ENCODE measurements at places on chromosomes 3 and 15.

GRCh38 chr15:38823263-38823662 lies 258.6 kb upstream of the RASGRP1 start:
- no peak for DNase-seq

GRCh38 chr15:58407236-58407775 lies 24.5 kb upstream of the LIPC start:
- DNase-seq: no peak

DNA sequence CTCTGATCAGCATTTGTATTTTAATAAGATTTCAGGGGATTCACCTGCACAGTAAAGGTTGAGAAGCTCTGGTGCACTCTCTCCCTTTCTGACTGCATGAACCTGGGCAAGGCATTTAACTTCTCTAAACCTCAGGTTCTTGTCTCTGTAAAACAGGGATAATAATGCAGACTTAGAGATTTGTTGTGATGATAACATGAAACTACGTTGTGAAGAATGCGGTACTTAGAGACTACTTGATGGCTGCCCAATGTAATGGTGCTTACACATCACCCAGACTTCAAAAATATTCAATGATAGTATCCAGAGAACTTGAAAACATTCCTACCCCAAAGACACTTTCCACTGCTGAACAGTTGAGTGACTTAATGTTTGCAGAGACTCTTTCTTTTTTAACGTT lies 19.8 kb upstream of the TNFSF10 start:
- no peak for DNase-seq

DNA sequence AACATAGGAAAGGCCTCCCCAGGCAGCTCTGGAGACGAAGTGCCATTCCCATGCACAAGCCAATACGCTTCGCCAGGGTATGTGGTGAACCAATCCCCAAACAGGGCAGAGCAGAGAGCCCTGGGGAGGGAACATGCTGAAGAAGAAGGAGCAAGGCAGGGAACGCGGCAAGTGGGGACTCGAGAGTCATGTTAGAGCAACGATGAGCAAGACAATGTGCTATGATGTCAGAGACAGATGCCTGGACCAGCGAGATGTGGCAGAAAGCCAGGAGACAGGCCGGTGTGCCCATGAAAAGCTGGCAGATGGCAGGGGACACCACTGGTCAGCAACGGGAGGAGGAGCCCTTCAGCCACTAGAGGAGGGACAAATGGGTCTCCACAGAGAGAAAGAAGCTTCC lies 39.6 kb downstream of the NIPA2 start:
- no peak for DNase-seq

- no peak for DNase-seq
Measured at GRCh38 chr3:101512396-101512645, 691 bp downstream of the SENP7 start.

- no peak for DNase-seq
Measured at GRCh38 chr15:90819850-90820249, 48.5 kb upstream of the FURIN start.

- peak; percentile 51 for DNase-seq
Measured at GRCh38 chr15:57090496-57090859, 172.0 kb downstream of the TCF12 start.

DNA sequence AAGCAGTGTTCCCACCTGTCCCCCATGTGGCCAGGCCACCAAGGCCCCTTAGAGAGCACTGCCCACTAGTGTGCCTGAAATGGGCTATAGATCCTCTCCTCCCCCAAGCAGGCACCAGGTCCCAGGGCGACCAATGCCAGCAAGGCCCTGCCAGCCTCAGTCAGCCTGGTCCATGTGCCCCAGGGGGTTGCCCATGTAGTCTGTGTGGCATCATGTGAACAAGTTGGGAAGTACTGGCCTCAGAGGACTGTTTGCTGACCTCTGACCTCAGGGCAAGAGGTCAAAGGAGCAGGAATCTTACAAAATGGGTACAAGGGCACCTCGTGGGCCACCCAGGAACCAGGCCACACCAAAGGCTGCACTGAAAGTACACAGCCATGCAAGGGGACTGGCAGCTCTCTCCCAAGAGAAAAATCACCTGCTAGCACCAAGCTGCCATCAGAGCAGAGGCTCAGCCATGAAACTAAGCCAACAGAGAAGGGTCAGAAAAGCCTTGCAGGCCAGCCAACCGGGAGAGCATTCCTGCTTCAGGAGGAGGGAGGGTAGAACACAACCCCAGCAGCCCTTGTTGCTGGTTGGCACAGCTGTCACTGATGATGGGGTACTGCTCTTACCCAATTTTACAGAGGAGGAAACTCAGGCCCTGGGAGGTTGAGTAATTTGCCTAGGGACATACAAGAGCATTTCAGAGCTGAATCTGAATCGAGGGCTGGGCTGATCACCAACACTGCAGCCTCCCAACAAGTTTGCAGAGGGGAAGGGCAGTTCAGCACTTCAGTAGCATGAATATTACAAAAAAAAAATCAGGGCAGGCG lies 5.2 kb upstream of the FURIN start:
- DNase-seq: no peak

GRCh38 chr3:48466386-48467109 lies 20.0 kb downstream of the ATRIP start:
- no peak for DNase-seq

GRCh38 chr15:35602836-35603235 lies 56.9 kb upstream of the DPH6 start:
- DNase-seq: no peak

- no peak for DNase-seq
Measured at GRCh38 chr15:90972133-90972532, 17.4 kb downstream of the RCCD1 start.

Measured in NCI-H524 (cell line).